ENCODE measurements at places on chromosomes 2 and 18. TPM values are rescaled to one million over a fixed set of nuclear protein-coding genes. Genes with fewer than 3 reads are reported as not detected.

The HOXD13 gene
- total RNA-seq = not detected

The USP34 gene
- total RNA-seq = 204 TPM

The NPPC gene
- total RNA-seq = not detected

The RFTN2 gene
- total RNA-seq = not detected

DNA sequence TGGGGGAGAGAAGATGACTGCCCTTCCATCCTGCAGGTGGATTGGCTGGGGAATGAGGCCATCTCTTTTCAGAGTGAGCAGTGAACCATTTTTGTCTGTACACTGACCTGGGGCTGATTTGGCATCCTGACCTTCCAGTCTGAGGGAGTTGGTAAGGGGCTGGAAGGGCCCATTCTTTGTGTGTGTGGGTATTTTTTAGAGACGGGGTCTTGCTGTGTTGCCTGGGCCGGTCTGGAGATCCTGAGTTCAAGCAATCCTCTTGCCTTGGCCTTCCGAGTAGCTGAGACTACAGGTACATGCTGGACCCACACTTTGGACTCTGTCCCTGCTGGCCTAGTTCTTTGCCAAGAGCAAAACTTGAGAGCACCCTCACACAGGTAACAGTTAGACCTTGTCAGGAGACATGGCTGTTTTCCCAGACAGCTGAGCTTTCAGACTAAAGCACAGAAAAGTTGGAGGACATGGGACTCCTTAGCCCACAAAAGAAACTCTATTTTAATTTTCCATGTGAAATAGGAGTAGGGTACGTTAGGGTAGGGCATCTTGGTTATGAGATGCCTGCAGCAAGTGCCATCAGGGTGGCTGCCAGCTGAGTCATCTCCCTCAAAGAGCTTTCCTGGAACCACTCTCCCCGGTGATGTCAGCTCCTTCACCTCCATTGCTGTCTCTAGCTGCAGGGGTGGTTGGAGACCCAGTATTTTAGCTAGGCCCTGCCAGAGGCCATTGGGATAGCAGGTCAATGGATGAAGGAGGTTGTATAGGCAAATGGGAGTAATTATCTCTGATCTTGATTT, 60.7 kb downstream of the DGKD start:
- no peak overlapping the region for H3K4me3 ChIP-seq
- H3K27ac ChIP-seq = no peak overlapping the region
- no peak for DNase-seq
- H3K4me1 ChIP-seq = peaks cover 59% of the 10 kb centered on the region
- no peaks in the 10 kb centered on the region for H3K27me3 ChIP-seq

- DNase-seq = no peak
- no peaks in the 10 kb centered on the region for H3K36me3 ChIP-seq
- peaks cover 11% of the 10 kb centered on the region for H3K4me1 ChIP-seq
- no peak overlapping the region for H3K27ac ChIP-seq
- no peak overlapping the region for H3K4me3 ChIP-seq
These were observed 115.4 kb upstream of the STK17B start for GRCh38 chr2:196286821-196287220.

The DSG2 gene
- 0.05 TPM for total RNA-seq

The LRATD1 gene
- not detected for total RNA-seq

DNA sequence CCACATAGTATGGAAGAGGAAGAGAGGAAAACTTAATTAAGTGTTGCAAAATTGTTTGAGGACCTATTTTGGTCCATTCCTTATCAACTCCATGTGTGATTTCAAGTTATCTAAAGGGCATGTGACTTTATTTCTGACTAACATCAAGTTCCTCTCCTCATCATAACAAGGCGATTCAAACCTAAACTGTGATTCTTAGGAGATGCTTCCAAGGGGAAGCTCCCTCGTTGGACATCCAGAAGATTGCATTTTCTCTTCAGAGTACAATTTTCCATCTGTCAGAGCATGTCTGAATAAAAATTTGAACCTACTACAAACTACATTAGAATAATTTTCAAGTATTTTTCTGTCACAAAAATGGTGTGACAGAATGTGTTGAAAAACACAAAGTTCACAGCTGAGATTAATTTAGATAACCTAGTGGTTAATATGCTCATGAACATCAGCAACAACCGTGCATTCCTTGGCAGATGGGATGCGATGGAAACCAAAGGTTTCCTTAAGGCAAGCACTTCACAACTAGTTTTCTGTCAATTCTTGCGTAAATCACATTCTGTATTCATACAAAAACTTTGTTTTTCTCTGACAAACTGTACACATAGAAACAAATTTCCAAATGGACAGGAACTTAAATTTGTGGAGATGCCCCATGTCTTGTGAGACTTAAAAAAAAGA, 4.2 kb downstream of the SFT2D3 start:
- no peak overlapping the region for H3K4me3 ChIP-seq
- H3K27ac ChIP-seq = no peak overlapping the region
- peaks cover 30% of the 10 kb centered on the region for H3K4me1 ChIP-seq
- H3K27me3 ChIP-seq = no peaks in the 10 kb centered on the region
- peaks cover 41% of the 10 kb centered on the region for H3K36me3 ChIP-seq

- no peaks in the 10 kb centered on the region for H3K27me3 ChIP-seq
- no peaks in the 10 kb centered on the region for H3K4me1 ChIP-seq
- DNase-seq = no peak
These were observed 19.4 kb upstream of the MLPH start for GRCh38 chr2:237467447-237468179.

DNA sequence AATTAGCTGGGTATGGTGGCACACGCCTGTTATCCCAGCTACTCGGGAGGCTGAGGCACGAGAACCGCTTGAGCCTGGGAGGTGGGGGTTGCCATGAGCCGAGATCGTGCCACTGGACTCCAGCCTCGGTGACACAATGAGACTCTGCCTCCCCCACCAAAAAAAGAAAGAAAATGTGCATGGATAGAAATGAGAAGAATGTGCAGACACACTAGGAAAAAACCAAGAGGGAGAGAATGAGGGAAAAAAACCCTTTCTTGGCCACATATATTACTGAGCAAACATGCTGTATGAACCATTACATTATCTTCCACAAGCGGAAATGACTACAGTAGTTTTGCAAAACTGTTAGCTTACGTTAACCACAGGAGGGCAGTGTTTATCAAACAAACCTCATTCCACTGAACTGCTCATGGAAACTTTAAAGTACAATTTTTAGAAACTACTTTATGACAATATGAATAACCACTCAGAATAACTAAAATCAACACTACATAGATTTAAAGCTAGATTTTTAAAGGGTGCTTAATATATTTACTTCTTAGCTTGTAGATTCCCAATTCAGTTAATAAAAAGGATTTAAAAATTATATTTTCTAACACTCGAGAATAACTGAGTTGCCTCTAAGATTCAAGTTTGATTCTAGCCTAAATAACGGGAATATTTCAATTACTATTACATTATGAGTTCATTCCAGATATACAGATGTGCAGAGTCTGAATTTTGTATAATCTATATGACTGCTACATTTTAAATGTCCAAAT, 26.4 kb downstream of the ASXL2 start:
- H3K27ac ChIP-seq = peak overlapping the region; percentile 19
- H3K36me3 ChIP-seq = no peaks in the 10 kb centered on the region
- peaks cover 5% of the 10 kb centered on the region for H3K4me1 ChIP-seq

The SOS1 gene
- 52.7 TPM for total RNA-seq

The LRRC30 gene
- total RNA-seq = not detected

DNA sequence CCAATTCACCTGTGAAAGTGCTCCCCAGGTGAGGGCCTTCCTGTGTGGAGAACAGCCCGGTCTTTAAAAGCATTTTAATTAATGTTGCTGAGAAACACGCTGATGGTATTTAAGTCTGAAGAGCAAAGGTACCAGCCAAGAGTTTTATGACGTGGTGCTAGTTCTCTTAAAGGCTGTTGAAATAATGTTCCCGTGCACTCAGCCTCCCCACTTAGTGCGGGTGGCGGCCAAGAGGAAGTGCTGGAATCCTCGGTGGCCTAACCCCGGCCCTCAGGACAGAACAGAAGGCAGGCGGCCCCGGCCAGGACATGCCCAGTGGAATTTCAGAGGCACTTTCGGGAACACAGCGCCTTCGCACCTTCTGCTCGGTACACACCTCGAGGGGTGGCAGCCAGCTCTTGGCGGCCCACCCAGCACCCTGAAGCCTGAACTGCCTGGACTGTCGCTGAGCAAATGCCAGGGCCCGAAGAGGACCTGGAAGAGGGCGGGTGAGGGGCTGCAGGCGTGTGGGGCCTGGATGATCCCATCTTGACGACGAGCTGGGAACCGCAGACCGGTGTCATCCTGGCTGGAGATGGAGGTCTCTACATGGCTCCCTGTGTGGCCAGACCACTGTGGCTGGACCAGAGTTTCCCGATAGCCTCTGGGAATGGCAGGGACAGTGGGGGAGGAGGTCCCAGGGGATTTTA, 142.9 kb downstream of the ASB1 start:
- no peaks in the 10 kb centered on the region for H3K4me1 ChIP-seq
- no peak overlapping the region for H3K27ac ChIP-seq
- H3K4me3 ChIP-seq = no peak overlapping the region
- H3K27me3 ChIP-seq = no peaks in the 10 kb centered on the region
- no peak for DNase-seq

DNA sequence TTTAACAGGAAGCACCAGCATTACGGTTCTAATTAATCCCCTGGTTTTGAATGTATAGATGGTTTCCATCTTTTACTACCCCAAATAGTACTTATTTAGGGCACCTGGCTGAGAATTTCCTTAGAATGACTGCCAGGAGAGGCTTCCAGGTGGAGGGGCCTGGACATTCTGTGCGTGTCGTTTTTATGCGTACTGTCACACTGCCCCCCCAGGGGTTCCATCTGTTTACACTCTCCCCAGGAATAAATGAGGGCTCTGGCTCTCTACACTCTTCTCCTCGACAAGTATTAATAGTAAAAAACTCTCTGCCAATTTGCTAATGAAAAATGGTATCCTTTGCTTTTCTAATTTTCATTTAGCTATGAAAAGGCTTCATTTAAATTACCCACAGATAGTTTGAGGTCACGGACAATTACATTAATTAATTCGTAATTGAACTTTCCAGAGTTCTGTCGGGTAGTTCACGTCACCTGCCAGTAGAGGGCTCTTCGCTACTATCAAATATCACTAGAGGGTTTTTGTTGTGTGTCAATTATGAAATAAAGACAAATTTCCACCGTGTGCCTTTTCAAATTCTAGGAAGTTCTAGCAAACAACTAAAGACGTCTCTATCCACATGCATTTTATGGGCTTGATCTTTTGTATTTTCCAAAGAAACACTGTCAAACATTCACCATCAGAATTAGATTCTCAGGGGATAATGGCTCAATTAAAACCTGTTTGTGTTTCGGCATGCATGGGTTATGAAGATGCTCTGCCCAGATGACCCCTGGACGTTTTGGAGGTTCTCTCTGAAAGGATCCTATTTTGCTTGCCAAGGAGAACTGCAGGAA, 88.8 kb upstream of the ASB18 start:
- H3K27me3 ChIP-seq = peaks cover 2% of the 10 kb centered on the region
- no peaks in the 10 kb centered on the region for H3K4me1 ChIP-seq
- no peaks in the 10 kb centered on the region for H3K36me3 ChIP-seq
- H3K27ac ChIP-seq = no peak overlapping the region

- H3K4me1 ChIP-seq = no peaks in the 10 kb centered on the region
- H3K27me3 ChIP-seq = no peaks in the 10 kb centered on the region
- no peaks in the 10 kb centered on the region for H3K36me3 ChIP-seq
- H3K27ac ChIP-seq = no peak overlapping the region
- H3K4me3 ChIP-seq = no peak overlapping the region
These were observed 5.5 kb downstream of the SYT4 start for GRCh38 chr18:43271593-43272432.

The HOXD12 gene
- not detected for total RNA-seq

GRCh38 chr2:25215948-25216679, 47.7 kb upstream of the POMC start:
- H3K4me3 ChIP-seq = peak overlapping the region; percentile 72
- H3K27ac ChIP-seq = peak overlapping the region; percentile 81
- H3K4me1 ChIP-seq = peaks cover 17% of the 10 kb centered on the region
- no peaks in the 10 kb centered on the region for H3K36me3 ChIP-seq
- no peaks in the 10 kb centered on the region for H3K27me3 ChIP-seq

- H3K4me3 ChIP-seq = no peak overlapping the region
- DNase-seq = no peak
- no peaks in the 10 kb centered on the region for H3K27me3 ChIP-seq
- peaks cover 57% of the 10 kb centered on the region for H3K36me3 ChIP-seq
- H3K4me1 ChIP-seq = peaks cover 14% of the 10 kb centered on the region
These were observed 27.5 kb downstream of the SP100 start for GRCh38 chr2:230443541-230443940.

DNA sequence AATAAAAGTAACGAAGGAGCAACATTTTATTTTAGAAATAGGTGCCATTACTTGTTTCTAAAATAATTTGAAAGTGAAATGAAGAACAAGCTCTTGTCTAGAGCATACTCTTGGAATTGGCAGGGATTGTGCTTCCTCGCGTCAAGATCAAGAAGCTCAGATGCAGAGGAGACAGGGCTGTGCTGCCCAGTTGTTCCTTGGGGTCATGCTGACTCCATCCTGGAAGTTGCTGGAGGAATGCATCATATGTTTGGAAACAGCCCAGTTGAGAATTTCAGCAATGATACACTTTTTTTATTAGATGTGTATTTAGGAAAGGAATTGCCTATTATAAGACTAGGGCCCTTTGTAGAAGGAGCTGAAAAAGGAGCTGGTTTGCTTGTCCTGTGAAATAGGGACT, 17.2 kb downstream of the LTBP1 start:
- no peaks in the 10 kb centered on the region for H3K27me3 ChIP-seq
- H3K36me3 ChIP-seq = no peaks in the 10 kb centered on the region
- no peak for DNase-seq
- no peak overlapping the region for H3K27ac ChIP-seq

The RFX8 gene
- total RNA-seq = 0.68 TPM

- no peak overlapping the region for H3K4me3 ChIP-seq
- H3K27me3 ChIP-seq = no peaks in the 10 kb centered on the region
- no peak for DNase-seq
- H3K27ac ChIP-seq = no peak overlapping the region
These were observed 125.5 kb downstream of the TFCP2L1 start for GRCh38 chr2:121159291-121160071.

The MDH1B gene
- total RNA-seq = not detected

The RBBP8 gene
- 18.7 TPM for total RNA-seq

DNA sequence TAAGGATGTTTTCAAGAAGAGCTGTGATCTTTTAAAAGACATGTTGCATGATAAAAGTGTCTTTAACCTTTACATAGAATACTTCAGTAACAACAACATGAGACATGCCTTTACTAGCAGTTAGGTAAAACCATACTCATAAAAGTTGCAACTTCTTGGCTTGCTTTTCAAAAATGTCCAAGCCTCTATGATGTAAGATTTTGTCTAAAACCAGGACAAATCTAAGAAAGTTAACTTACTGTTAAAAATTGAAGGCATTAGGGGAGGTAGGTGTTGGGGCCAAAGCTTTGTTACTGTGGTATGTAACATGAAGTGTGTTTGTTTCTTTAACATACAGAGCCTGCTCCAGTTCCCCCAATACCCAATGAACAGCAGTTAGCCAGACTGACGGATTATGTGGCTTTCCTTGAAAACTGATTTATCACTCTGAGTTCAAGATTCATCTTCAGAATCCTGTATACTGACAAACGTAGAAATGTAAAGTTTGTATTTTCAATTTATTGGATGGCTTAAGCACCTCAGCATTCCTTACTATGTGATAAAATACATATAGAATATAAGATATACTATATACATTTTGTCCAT, 11.7 kb downstream of the COPS8 start:
- H3K4me1 ChIP-seq = no peaks in the 10 kb centered on the region
- H3K27me3 ChIP-seq = no peaks in the 10 kb centered on the region
- no peak overlapping the region for H3K27ac ChIP-seq
- DNase-seq = no peak
- H3K4me3 ChIP-seq = no peak overlapping the region

The MYO5B gene
- total RNA-seq = 0.33 TPM
